Stimulated activated CD8-positive, alpha-beta memory T cell treated with anti-CD3 and anti-CD28 coated beads, Interleukin-2, amount 100 ng/mL, for 1 hour (primary cell): ENCODE measurements at places on chromosomes 7 and 10.

GRCh38 chr7:1368682-1369571 is 90.3 kb downstream of the MICALL2 start:
- DNase-seq: no peak

DNA sequence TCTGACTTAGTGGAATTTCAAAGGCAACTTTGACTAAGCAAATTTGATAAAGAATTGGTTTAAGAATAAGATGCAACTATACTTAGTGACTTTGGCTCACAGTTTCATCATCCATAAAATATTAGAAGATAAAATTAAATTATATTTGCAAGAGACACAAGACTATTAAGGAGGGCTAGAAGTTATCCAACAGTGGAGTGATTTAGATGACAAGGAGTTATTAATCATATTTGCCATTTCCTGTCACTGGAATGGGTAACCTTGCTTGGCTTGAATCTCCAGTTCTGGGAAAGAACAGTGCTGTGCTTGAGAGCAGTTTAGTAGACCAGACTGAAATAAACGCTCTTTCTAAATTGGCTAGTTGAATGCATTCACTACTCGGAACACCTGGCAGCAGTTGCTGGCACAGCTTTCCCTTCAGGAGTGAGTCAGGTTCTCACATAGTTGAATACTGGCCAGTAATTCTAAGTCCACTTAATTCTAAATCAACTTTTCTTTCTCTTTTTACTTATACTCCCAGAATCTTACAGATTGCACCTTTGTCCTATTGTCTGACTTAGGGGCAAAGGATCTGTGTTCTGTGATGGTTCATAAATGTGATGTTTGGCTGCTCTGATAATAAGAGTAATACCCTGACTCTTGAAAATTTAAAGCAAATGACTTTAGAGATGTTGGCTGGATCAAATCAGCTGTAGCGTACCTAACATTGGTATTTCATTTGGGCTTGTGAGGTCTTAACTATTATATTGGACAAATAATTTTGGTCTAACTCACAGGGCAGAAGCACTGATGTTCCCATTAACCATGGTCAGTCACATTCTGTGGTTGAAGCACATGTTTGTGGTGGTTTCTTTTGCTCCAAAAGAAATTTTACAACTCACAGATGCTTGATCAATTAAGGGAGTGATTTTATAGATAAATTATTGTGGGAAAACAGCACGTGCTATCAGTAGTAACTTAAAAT is 16.6 kb downstream of the STMP1 start:
- DNase-seq: no peak

GRCh38 chr7:142805350-142806021 is 34.7 kb downstream of the PRSS2 start:
- DNase-seq: no peak

DNA sequence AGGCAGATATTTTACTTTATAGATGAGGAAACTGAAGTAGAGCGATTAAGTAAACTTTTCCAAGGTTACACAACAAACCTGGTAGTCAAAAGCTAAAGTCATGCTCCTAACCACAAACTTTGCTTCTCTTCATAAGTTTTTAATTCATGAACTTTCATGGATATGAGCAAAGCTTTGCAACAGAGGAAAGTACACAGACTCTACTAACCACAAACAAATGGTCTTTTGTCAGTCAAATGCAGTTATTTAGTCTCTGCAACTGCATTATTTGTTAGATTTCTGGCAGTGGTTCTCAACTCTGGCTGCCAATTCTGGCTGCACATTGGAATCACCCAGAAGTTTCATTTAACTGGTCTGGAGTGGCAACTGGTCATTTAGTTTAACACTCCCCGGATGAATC is 140.6 kb upstream of the TMEM168 start:
- DNase-seq: no peak

GRCh38 chr7:93736668-93737369 is 153.7 kb downstream of the TFPI2 start:
- no peak for DNase-seq
